Putamen (tissue), 1 donor: ENCODE measurements at places on chromosomes 2 and 18.

DNA sequence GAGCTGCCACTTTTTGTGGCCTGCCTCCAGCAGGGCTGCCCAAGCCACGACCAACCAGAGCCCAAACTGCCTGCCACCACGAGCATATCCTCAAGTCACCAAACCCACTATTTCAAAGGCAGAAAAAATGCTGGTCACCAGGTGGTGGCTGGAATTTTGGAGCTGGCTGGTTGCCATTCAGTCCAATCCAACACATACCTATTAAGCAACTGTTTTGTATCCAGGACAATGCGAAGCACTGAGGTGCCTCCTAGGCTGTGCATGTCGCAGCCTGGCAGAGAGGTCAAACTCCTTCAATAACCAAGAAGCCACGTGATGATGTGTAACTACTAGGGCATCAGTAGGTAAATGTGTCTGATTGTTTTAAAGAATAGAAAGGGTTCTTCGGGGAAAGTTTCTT, 108.3 kb upstream of the PPP1CB start:
- DNase-seq = no peak

GRCh38 chr2:227592694-227593387, 5.9 kb upstream of the SCYGR2 start:
- no peak for DNase-seq

DNA sequence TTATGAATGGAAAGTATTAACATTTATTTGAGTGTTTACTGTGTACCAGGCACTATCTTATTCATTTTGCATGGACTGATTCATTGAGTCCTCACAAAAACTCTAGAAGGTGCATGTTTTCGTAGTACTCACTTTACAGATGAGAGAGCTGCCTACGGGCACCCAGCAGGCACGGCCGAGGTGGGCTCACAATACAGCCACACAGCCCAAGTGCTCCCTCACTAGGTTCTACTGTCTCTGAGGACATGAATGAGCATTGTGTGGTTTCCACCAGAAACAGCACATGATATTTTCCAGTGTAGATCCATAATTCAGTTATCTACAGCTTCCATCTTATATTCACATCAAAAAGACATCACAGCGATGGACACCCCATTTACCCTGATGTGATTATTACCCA, 101.4 kb downstream of the FTCDNL1 start:
- DNase-seq = no peak

GRCh38 chr2:147428120-147428747, 416.6 kb upstream of the ACVR2A start:
- DNase-seq = no peak

DNA sequence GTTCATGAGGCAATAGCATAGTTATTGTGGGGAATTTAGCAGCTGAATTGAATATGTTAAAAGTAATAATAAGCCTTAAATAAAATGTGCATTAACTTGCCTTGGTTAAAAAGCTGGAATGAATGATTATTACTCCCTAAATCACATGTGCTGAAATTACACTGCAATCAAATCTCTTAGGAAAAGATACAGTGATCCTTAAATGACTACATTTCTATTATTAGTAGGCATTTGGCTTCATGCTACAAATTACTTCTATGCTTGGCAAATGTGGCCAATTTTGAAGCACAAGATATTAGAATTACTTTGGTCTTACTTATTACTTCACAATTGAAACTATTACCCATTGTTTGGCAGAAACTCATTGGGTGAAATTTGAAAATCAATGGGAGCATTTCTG, 5.4 kb downstream of the RND3 start:
- no peak for DNase-seq

DNA sequence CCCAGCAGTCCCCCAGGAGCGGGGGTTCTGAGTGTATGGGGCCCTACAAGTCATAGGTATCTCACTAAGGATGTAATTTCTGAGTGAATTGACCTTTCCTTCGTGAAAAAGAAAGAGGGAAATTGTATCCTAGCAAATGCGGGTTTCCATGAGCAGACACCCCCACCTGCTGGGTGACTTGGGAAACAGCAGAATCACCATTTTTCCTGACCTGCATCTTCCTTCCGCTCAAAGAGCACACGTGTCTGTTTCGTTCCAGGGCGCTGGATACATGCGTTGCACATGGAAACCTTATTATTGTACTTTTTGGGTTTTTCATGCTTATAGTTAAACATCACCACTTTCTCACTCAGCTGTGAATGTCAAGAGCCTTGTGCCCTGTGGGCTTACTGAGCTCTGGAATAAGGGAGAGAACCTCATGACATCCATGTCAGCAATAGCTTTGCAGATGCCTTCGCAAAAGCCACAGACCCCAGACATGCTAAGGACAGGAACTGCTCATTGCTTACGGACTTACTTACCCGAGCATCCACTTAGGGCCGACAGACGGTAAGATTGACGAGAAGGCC, 132.8 kb downstream of the TPO start:
- peak; percentile 23 for DNase-seq

- DNase-seq = no peak
Observed at GRCh38 chr2:113891265-113891959, 1.5 kb downstream of the ACTR3 start.

GRCh38 chr2:157107460-157107859, 150.0 kb upstream of the GALNT5 start:
- DNase-seq = no peak

GRCh38 chr2:196500686-196501431, 138.7 kb upstream of the CCDC150 start:
- no peak for DNase-seq

GRCh38 chr2:11750917-11751316, 4.5 kb downstream of the LPIN1 start:
- no peak for DNase-seq

DNA sequence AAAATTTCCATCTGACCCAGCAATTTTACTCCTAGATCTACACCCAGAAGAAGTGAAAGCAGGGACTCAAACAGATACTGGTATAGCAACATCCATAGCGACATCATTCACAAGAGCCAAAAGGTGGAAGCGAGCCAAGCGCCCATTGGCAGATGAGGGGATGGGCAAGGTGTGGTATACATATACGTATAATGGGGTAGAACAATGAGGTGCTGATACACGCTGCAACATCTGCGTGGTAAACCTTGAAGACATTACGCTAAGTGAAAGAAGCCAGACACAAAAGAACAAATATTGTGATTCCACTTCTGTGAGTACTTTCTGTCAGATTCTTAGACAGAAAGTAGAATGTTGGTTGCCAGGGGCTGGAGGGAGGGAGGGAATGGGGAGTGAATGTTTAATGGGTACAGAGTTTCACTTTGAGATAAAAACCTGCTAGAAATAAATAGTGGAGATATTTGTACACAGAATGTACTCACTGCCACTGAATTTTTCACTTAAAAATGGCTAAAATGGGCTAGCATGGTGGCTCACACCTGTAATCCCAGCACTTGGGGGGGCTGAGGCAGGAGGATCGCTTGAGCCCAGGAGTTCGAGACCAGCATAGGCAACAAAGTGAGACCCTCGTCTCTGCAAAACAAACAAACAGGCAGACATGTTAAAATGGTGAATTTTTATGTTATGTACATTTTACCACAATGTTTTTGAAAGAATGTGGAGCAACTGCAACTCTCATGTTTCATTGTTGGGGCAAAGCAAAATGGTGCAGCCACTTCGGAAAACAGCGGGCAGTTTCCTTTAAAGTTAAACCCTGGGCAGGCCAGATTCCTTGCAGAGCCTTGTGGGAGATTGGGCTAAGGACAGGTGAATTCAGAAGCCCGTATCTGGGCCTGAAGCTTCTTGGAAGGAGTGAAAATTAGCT, 103.4 kb upstream of the MYCN start:
- DNase-seq = no peak

DNA sequence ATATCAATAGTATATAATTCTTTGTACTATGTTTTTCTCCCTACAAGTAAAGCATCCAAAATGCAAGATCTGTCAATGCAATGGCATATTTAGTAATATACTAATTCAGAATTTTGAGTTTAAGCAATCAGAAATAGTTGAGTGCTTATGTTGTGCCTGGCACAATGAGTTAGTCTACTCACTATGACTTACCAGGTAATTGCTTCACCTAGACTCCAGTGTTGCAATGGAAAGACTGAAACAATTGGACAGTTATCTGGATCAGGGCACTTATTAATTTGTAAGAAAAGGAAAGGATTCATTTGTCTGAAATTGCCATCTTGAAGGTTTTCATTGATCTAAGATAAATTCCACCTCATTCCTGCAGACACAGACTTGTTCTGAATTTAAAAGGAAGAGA, 97.6 kb upstream of the TCF4 start:
- DNase-seq = no peak

- DNase-seq = no peak
Observed at GRCh38 chr2:112880091-112880531, 30.9 kb upstream of the IL37 start.

- DNase-seq = peak; percentile 55
Observed at GRCh38 chr18:47748847-47749599, 181.4 kb downstream of the SMAD2 start.

- no peak for DNase-seq
Observed at GRCh38 chr2:233830111-233830802, 24.1 kb downstream of the HJURP start.

GRCh38 chr2:24822049-24822706, 29.0 kb downstream of the CENPO start:
- no peak for DNase-seq

DNA sequence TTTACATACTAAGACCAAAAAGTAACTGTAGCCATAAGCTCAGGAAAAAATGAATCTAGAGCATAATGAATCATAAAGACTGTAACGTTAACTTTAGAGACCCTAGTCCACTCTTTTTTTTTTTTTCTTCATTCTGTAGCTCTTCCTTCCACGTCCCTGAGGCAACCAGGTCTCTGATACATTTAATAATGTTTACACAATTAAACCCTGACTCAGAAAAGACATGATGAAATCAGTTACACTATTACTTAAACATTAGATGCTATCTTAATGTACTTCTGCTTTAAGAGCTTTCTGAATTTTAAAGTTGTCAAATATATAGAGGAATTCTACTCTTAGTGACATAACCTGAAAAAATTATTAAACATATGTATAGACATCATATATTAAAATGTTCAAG, 1121.5 kb upstream of the DDX18 start:
- DNase-seq = no peak

GRCh38 chr2:204177251-204177976, 240.9 kb downstream of the ICOS start:
- no peak for DNase-seq

- peak; percentile 75 for DNase-seq
Observed at GRCh38 chr18:23560186-23560585, 26.1 kb downstream of the NPC1 start.
